ENCODE measurements at places on chromosomes 2 and 18.

DNA sequence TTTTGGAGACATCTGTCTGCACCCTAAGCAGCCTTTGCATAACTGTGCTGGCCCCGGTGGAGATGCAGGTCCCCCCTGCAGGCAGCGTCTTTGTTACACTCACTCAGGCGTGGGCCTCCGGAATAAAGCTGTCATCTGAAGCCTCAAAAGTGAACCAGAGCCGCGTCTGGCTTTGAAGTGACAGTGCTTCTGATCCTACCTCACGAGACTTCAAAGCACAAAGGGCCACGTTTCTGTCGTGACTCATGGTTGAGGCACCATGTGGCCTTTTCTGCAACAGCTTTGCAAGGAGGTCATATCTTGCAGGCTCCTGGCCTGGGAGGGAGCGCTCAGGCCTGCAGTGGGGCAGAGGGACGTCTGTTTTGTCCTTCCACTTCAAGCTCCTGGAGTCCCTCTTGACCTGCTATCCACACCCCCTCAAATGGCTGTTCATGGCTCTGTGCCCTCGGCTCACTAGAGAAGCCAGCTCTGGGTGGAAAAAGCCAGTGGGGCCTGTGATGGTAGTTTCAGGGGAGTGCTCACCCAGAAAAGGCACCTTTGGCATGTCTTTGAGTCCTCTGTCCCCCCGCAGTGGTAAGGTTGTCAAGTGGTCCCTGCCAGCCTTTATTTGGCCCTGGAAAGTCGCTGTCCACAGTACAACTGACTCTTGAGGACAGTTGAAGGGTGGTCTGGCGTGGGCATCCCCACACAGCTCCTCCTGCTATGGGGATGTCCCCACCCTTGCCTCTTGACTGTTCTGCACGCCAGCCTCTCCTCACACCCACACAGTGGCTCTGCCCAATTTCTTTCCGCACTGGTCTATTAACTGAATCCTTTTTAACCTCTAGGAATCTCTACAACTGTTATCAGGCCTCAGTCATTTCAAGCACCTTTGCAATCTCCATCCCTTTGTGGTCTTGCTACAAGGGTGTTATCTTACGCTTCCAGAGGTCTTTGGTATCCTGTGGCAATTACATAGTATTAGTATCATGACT, 19.3 kb downstream of the GPR55 start:
- no peak for DNase-seq

GRCh38 chr2:72367530-72368225, 220.0 kb upstream of the CYP26B1 start:
- DNase-seq: no peak

- no peak for DNase-seq
These were observed 49.9 kb upstream of the ASPRV1 start for GRCh38 chr2:70011335-70011734.

GRCh38 chr2:218996937-218997336, 3.7 kb upstream of the CRYBA2 start:
- DNase-seq: peak; percentile 95

GRCh38 chr2:15737314-15738224, 145.9 kb downstream of the DDX1 start:
- DNase-seq: no peak

DNA sequence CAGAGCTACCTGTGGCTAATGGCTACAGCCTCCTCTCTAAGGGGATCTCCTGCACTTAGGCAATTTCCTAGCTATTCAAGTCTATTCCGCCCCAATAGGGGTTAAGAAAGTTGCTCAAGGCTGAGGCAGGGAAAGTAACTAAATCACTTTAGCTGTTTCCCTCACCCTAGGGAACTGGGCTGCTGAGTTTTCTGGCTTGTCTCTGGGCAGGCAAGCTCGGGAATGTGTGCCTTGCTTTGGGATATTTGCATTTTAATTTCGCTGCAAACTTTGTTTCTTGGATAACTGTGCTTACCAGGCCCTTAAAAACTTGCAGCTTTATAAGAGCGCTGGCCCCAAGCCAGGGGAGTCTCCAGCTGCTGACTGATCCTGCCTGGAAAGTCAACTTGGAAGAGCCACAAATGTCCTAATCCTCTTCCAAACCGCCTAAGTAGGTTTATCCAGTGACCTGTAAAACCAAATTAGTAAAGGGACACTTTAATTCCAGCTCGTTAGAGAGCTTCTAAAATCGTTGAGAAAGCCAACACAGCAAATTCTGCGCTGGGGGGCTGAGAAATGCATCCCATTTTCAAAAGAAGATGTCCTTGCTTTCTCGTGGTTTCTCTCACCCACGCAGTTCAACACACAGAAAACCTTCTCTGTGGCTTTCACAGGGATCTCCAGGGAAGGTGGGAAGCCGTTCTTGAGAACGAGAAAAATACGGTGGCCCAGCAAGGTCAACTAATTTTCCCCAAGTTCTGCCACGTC, 59.5 kb upstream of the SP3 start:
- no peak for DNase-seq

- no peak for DNase-seq
These were observed 93.9 kb downstream of the SCN3A start for GRCh38 chr2:165109915-165110314.

DNA sequence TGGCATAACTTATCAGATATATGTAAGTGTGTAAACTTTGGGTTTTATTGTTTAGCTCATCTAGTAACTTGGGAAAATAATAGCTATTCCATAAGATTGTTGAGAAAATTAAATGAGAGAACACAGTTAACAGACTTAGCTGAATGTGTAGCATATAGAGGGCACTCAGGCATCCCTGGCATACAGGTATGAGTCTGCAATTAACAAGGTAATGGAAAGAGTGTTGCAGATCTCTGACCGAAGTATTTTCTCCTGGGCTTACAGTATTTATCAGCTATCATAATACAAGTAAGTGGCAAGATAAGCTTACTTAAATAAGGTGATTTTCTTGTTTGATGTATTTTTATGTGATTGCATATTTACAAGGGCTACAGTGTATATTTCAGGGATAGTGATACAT, 7.9 kb upstream of the COBLL1 start:
- DNase-seq: no peak

GRCh38 chr18:55920063-55920462, 332.1 kb upstream of the TCF4 start:
- DNase-seq: no peak

GRCh38 chr18:32278177-32278799, 88.4 kb downstream of the MEP1B start:
- no peak for DNase-seq

DNA sequence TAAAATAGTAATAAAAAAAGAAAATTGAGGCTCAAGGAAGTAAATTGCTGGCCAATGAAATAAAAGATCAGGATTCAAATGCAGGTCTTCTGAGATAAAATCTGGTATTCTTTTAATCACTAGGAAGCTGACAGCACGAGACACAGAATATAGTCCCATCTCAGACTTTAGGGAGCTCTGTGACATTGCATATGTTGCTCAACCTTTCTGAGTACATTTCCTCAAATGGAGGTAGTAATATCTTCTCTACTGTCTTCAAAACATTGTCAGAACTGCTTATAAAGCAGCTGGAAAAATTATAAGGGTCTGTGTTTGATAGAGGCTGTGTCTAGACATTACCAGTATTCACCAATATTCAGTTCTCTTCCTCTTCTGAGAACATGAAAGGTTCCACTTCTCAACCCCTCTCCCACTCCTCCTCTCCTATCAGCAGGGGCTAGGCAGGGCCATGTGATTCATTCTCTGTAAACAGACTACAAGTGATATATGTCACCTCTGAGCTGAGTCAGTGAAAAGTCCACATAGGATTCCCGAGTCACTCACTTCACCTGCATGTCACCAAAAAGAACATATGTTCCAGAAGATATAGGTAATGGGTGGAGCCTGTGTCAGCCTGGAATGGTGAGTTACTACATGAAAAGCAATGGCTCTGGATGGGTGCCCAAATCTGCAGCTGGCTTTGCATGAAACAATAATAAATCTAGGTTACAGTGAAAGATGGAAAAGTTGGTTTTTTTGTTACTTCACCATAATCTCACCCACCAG, 7.1 kb downstream of the KCNE4 start:
- peak; percentile 73 for DNase-seq

DNA sequence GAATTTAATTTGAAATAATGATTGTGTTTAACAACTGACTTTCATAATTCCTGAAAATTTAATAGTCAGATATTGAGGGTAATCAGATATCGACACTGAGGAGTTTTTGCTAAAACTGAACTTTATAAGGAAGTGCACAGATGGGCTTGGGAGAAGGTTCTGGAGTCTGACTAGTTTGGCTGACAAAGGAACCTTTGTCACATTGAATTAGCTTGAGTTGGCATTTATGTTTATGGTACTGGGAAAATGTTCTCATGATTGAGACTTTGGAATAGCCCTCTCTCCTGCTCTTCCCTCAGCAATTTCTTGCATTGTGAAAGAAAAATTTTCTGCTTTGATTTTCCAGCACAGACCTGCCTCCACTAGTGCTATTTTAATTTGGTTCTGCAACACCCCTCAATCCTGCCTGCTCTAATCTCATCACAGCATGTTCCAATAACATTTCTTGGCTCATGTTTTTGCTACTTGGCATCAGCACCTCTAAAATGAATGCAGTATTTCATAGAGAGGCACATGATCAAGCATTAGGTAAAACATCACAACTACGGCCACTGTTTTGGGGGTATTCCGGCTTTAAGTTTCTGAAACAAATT, 133.9 kb upstream of the FSHR start:
- DNase-seq: no peak

- DNase-seq: peak; percentile 48
These were observed 65.9 kb upstream of the SH3RF3 start for GRCh38 chr2:109062859-109063700.

GRCh38 chr2:109102588-109103233, 26.3 kb upstream of the SH3RF3 start:
- DNase-seq: no peak

DNA sequence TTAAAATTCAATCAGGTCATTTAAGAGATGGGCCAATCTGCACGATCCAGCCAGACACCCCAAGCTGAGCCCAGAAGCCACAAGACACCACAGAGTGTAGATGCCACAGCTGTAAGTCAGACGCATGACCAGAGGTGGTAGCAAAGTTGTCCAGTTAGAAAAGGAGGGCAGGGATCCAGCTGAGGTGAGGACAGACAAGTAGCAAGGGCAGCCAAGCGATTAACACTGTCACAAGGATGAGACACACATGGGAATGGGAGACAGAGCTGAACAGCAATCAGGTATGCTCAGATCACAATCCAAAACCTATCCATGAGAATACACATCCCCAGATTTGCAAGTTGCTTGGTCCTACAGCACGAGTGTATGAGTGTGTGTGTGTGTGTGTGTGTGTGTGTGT, 143.4 kb upstream of the STK17B start:
- DNase-seq: no peak

GRCh38 chr2:137947728-137948336, 16.4 kb upstream of the HNMT start:
- peak; percentile 26 for DNase-seq

GRCh38 chr2:159228081-159228581, 58.4 kb downstream of the WDSUB1 start:
- DNase-seq: no peak

GRCh38 chr2:164793529-164793928, 48.1 kb downstream of the COBLL1 start:
- no peak for DNase-seq

DNA sequence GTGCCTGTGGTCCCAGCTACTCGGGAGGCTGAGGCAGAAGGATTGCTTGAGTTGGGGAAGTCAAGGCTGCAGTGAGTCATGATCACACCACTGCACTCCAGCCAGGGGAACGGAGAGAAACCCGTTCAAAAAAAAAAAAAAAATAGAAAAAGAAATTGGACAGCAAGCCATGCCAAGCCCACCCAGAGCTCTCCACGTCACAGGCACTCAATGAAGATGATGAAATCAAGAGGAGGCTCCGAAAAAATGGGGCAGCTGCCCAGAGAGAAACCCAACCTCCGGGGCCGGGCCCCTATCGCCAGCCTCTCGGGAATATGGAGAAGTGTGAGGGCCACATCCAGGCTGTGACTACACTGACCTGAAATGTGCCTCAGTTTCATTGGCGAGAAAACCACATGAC, 40.0 kb downstream of the BIN1 start:
- DNase-seq: no peak

DNA sequence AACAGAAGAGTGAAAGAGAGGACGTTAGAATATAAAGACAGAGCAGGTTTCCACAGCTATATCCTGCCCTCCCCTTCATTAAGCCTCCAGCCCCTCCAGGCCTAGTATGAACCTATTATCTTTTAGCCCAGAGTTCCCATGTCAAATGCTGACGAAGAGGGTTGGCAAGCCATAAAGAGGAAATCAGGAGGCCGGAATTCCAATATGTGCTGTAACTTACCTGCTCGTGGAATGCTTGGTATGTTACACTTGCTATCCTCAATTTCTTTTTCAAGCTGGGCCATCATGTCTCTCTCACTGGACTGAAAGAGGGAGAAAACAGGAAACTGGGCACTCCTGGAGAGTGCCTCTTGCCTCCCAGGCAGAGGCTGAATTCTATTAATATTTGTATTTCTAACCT, 264.1 kb downstream of the TRIB2 start:
- DNase-seq: no peak

- DNase-seq: no peak
These were observed 39.4 kb downstream of the HADHB start for GRCh38 chr2:26284132-26284531.

Measured in NCI-H2081 (cell line).